ENCODE measurements at places on chromosomes 6 and 20.

DNA sequence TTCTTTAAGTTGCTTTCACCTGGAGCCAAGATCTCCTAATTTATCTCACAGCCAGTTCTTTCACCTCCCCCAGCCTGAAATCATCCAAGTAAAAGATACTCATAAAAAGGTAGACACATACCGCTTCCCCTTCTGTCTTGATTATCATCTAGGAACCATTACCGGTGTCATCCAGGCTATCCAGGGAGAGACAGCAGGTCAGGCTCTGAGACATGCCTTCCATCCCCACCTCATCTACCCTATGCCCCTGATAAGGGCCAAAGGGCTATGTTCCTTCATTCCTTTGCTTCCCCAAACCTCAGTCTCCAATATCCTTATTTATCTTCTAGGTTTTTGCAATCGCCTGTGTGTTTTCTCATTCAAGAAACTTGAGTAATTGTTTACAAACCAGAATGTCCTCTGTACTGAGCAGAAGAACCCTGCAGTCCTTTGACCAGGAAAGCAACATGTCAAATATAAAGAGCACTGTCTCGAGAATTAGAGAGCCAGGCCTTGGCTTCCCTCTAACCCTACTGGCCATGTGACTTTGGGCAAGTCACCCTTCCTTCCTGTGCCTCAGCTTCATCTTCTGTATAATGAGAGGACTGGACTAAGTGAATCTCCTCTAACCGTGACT, 41.0 kb downstream of the TNFRSF21 start:
- DNase-seq: no peak

DNA sequence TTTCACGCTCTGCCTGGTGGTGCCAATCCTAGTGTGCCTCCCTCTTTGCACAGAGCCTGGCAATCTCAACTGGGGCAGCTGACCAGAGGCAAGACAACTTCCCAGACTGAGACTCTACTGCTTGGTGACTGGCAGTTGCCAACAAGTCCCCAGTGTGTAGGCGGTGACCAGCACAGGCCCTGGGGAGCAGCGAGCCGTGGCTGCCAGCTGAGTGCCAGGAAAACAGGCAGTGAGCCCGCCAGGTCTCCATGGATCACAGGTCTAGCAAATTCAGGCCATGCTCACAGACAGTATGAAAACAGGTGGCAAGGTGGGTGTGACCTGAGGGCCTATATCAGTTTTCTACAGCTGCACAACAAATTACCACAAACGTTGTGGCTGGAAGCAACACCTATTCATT, 289.9 kb downstream of the KIF16B start:
- no peak for DNase-seq

DNA sequence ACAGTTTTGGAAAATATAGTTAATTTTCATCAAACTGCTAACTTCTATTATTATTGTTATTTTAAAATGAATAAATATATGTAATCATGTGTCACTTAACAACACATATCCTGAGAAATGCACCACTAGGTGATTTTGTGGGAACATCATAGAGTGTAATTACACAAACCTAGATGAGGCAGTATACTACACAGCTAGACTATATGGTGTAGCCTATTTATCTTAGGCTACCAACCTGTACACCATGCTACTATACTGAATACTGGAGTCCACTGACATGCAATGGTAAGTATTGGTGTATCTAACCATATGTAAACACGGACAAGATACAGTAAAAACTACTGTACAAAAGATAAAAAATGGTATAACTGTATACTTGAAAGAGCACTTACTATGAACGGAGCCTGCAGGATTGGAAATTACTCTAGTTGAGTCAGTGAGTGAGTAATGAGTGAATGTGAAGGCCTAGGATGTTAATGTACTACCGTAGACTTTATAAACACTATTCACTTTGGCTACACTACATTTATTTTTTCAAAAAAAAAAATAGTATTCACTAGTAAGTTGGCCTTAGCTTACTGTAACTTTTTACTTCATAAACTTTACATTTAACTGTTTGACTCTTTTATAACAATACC, 72.4 kb downstream of the ASCC3 start:
- DNase-seq: no peak

GRCh38 chr6:83199173-83199862, 6.2 kb downstream of the RWDD2A start:
- DNase-seq: no peak

DNA sequence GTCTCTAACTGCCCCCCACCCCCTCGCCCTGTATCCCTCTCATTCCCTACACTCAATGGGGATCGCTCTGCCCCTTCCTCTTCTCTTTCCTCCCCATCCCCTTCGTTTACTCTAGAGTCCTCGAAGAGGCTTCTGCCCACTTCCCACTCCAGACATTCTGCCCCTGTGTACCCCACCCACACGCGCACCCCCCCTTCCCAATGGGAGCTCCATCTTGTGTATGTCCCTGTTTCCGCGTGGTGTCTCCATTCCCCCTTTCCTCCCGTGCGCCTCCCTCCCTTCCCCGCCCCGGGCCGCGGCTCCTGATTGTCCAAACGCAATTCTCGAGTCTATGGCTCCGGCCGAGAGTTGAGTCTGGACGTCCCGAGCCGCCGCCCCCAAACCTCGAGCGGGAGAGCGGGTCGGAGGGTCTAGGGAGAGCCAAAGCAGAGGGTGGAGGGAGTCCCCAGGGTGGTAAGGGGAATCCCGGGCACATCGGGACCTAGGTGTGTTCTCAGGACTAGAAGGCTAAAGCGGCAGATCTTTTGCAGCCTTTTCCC, 679 bp upstream of the RING1 start:
- DNase-seq: no peak

DNA sequence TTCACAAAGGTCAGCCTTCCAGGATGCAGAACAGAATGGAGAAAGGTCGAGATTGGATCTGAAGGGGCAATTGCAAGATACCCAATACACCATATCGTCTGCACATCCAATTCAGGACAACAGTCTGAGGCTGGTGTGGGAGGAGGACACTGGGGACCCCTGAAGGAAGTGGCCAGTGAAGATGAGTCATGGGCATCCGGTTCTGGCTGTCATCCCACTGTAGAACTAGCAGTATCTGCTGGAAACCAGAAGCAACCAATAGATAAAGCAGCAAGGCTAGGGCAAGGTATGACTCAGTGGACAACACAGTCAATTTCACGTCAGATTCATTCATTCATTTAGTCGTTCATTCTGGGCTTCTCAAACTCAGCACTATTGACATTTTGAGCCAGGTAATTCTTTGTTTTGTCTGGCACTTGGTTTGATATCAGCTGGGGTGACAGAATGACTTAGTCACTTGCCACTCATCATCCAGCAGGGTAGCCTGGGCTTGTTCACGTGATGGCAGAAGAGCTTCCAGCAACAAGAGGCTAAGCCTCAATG, 30.3 kb upstream of the SHLD1 start:
- DNase-seq: no peak

- no peak for DNase-seq
These were observed 125.6 kb upstream of the QKI start for GRCh38 chr6:163288915-163289314.

GRCh38 chr6:119497988-119498727, 148.6 kb upstream of the MAN1A1 start:
- no peak for DNase-seq

- no peak for DNase-seq
These were observed 723 bp downstream of the AKIRIN2 start for GRCh38 chr6:87701344-87701675.

DNA sequence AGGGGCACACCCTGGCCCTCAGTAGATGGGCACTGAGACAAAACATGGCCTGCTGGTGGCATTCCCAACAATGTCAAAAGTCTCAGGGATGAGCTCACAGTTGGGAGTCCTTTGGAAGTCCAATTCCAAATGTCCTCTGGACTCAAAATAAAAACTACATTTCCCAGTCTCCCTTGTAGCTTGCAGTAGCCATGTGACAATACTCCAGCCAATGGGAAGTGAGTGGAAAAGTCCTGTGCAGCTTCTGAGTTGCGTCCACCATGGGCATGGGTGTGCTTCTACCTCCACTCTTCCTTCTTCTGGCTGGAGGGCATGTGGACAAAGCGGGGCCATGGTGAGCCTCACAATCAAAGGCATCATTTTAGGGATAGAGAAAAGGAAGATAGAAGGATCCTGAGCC, 5.8 kb upstream of the ADAM33 start:
- peak; percentile 47 for DNase-seq

DNA sequence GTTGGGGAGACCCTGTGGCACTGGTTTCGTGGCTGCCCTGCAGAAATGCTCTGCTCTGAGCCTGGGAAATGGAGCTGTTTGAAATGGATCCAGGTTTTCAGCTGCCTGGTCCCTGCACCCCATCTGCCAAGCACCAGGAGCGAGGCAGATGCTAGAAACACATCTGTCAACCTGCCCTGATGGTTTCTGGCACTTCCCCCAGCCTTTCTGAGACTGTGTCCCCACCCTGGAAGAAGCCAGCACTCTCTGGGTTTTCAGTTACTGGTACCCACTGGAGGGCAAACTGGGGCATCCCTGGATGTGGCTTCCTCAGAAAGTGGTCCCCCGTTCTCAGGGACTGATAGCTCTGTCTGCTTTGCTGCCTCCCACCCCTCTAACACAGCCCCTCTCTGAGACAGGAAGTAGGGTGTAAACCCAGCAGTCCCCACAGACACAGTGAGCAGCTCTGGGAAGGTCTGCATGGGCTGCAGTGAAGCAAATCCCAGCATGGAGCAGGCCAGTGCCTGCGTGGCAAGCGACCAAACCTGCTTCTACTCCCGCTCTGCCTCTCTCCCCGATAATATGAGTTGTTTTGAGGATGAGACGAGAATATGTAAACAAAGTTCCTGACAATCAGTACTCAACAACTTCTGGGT, 54.2 kb upstream of the MAFB start:
- peak; percentile 18 for DNase-seq

DNA sequence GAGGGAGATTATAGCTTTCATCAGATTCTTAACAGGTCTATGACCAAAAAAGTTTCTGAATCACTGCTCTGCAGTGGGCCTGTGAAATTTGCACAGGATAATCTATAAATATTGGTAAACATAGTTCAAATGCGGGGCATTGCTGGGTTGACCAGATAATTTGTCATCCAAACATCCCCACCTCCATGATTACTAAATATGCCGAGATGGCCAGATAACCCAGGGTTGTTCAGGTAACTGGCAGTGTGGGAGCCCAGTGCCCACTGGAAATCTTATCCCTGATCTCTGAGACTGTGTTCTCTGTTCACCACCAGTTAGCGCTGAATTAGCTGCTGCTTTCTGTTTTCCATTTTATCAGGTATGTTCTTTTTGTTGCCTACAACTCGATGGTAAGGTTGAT, 21.4 kb downstream of the PTK7 start:
- DNase-seq: no peak

GRCh38 chr6:117483645-117484016, 1.2 kb downstream of the DCBLD1 start:
- DNase-seq: peak; percentile 59

DNA sequence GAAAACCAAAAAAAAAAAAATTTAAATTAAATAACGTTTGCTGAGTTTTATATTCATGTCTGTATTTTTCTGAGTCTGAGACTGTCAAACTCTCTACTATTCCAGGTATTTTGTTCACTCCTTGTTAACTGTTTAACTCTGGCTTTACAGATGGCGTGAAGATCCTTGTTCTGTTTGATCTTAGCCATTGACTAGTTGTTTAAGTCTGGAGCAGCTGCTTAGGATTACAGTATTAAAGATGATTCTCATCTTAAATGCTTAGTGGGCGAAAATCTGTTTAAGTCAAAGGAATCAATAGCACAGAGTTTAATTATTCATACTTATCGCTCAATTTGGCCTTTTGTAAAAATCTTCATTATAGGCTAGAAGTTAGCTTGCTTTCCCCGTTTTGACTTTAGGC, 2.4 kb downstream of the PHACTR2 start:
- DNase-seq: no peak

GRCh38 chr6:37934276-37934675, 114.7 kb downstream of the ZFAND3 start:
- no peak for DNase-seq

GRCh38 chr6:45714006-45714730, 301.5 kb downstream of the CLIC5 start:
- no peak for DNase-seq

- no peak for DNase-seq
These were observed 223.6 kb upstream of the PREP start for GRCh38 chr6:105626295-105627158.

GRCh38 chr20:43550456-43550855, 8.4 kb upstream of the SGK2 start:
- DNase-seq: no peak

DNA sequence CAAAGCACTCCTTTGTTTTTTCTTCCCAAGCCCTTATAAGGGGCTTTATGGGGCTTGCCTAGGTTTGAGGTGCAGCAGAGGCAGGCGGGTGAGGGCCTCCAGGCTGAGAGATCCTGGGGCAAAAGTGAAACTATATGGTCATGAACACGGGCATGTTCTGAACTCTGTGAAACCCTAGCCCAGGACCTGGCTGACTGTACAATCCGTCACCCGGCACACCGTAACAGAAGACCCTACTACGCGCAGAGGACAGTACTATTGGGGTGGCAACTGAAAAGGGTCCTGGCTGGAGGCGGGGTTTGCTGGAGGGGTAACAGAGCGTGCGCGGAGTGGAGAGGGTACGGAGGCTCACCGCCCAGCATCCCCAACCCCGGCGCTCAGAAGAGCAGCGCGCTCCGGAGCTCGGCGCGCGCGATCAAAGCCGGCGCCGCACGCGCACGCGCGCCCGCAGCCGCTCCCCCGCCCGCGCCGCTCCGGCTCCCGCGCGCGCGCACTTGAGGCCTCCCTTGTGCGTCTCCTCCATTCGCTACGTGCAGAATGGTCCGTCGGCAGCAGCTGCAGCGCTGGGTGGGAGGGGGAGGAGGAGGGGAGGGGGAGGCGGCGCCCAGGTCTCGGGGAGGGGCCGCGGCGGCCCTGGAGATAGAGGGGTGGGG, 54.2 kb downstream of the MRPL14 start:
- DNase-seq: no peak

DNA sequence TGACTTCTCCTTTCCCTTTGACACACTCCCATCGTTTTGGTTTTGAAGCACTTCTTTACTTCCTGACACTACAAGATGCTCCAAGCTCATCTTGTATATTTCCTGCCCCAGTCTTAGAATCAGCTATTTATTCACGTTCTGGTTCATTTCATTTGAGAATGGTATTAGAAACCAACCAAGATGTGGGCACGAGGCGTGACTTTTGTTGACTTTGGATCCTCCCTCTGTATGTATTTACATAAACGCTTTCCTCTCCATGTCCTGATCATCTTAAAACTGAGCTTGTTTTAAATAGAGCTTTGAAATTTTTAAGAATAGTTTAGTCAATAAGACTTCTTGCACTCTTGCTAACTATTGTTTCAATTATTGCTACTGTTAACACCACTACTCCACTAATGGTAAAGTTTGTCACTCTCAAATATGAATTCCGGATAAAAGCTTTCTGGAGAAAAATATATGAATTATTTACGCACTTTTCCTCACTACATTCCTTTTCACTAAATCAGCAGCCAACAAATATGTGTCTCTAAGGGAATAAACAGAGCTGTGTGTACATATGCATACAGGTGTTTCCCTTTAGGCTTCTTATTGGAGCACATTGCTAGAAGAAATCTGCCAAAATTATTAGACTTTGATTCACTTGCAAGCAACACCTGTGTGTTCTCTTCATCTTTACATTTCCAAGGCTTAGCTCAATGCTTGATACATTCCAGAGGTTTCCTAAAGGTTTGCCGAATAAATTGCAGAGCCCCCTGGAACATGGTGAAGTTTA, 77.3 kb upstream of the TMEM244 start:
- peak; percentile 26 for DNase-seq

GRCh38 chr6:151056230-151056907, 183.4 kb upstream of the AKAP12 start:
- DNase-seq: no peak
